EH (cell line): ENCODE measurements at places on chromosomes 12 and 14.

DNA sequence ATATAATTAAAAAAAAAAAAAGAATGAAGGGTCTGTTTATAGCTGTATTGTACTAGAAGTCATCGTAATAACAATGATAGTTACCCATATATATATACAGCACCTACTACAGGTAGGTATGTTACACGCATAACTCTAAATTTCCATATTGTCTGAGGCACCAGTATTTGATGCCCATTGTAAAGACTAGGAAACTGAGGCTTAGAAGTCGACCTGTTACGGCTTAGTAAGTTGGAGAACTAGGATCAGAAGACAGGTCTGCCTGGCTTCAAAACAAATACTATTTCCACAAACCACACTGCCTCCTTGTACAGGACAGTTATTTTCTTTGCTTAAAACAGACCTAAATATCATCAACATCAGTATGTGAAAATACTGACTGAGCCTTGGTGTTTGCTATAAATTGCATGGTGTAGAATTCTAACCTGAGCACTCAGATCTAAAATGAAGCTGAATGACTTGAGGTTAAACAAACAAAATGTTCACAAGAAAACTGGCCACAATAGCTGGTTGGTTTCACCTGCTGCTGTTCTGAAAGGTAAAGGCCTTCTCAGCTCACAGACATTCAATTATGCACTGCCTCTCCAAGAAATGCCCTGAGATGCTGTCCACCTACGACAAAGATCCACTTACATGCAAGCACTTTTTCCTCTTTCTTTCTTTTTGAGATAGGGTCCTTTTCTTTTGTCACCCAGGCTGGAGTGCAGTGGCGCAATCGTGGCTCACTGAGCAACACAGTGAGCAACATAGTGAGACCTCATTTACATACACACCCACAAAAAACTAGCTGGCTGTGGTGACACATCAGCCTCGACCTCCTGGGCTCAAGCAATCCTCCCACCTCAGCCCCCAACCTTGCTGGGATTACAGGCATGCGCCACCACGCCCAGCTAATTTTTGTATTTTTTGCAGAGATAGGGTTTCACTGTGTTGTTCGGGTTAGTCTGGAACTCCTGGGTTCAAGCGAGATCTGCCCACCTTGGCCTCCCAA lies 35.7 kb downstream of the SSH1 start:
- DNase-seq: peak; percentile 65

DNA sequence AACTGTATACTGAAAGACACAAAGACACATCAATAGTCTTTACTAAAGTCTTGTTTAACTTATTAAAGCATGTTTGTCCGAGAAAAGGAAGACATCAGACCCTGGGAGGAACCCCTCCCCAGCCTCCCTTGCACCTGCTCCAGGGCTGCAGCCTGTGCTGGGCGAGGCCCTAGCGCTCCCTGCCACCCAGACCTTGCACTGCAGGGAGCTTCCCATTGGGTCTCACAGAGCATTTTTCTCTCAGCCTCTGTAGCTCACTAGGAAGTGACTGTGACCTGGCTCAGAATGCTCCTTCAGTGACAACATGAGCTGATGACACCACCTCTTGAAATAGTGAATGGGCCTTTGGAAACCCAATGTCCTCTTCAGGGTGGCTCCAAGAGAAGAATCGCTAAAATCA lies 461.2 kb downstream of the TMEM121 start:
- no peak for DNase-seq

GRCh38 chr14:76053572-76054355 lies 68.2 kb downstream of the IFT43 start:
- DNase-seq: no peak

DNA sequence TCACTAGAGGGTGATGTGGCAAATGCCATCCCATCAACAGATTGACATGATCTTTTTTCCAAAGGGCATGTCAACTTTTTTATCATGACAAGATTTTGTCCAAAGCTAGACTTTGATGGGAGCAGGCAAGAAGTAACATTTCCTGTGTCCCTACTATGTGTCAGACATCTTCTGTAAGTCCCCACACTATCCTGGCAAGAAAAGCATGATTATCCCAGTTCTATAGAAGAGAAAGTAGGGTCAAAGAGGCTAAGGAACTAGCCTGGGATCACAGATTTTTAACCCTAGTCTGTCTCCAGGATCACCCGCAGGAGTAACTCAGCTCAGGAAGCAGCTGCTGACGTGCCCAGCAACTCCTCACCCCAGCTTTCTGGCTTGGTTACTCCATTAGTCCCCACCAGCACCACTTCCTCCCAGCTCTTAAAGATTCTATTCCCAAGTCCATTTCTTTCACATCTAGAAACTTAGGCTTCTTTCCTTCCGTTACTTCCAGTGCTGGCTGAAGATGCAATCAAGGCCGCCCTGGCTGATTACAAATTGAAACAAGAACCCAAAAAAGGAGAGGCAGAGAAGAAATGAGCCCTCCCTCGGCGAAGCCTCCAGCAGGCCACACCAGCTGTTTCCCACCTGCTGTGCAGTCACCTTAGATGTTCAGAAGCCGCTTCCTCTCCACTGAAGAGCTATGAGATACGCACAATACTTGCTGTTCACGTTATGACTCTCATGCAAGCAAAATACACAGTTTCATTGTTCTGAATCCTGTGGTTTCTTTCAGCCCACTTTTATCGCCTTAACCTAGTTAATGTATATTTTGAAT lies 6.2 kb downstream of the ISCU start:
- no peak for DNase-seq

GRCh38 chr14:106511006-106511799 lies 984.8 kb downstream of the TMEM121 start:
- DNase-seq: no peak

DNA sequence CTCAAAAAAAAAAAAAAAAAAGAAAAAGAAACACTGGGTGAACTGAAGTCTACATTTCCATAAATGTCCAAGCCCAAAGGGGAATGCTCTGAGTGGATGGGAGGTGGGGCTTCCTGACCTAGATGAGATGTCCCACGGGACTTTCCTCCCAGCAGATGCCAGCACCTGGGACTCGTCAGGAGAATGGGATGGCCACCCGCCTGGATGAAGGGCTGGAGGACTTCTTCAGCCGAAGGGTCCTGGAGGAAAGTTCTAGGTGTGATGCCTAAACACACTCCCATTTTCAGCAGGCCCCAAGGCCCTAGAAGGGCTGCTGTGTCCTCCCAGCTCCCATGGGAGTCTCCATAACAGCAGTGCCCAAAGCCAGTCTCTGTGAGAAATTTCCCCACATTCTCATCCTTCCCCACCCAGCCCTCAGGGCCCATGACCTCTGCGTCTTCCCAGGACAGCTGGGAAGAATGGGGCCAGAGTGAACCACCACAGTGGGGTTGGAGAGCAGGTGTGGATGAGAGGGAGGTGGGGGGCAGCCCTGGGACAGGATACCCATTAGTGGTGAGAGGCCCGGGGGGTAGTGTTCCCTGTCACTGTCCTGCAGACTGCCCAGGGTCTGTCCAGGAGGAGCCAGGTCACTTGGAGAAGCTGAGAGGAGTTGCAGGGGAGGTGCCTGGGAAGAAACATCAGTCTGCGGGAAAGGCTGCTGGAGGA lies 7.1 kb upstream of the CPNE6 start:
- no peak for DNase-seq
